HCT116 (cell line): ENCODE measurements at places on chromosomes 6 and 20. TPM values are rescaled to one million over a fixed set of nuclear protein-coding genes. Genes with fewer than 3 reads are reported as not detected.

GRCh38 chr20:25090492-25091429 lies 8.8 kb upstream of the VSX1 start:
- no peaks in the 10 kb centered on the region for H3K4me1 ChIP-seq
- no peak overlapping the region for H3K4me3 ChIP-seq
- no peaks in the 10 kb centered on the region for H3K36me3 ChIP-seq
- no peak overlapping the region for H3K27ac ChIP-seq
- DNase-seq, result no peak
- H3K27me3 ChIP-seq, result peaks cover 5% of the 10 kb centered on the region; the same call in 1 of the 2 replicates

C6orf47 gene
- total RNA-seq, result 13.4 TPM

DNA sequence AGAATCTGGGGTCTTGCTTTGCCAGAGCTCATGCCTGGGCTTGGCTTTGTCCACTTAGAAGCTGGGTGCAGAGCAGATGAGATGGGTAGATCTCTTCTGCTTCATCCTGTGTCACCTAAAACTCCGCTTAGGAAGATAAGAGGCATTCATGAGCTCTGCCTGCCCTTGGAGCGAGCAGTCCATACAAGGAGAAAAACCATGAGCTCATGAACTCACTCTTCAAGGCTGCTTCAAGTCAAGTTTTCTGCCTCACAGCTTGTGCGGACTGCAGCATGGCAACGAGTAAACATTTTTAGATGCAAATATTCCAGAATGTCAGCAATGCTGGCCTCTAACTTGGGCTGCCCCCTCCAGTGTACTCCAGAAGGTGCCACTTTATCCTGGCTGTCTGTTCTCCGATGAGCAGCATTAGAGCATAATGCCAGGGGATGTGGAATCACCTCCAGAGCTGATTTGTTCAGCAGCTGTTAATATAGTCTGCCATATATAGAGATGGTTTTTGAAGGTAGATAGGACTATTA lies 10.7 kb upstream of the UQCC2 start:
- no peak overlapping the region for H3K27ac ChIP-seq
- DNase-seq, result no peak

FRMD1 gene
- not detected for total RNA-seq

DNA sequence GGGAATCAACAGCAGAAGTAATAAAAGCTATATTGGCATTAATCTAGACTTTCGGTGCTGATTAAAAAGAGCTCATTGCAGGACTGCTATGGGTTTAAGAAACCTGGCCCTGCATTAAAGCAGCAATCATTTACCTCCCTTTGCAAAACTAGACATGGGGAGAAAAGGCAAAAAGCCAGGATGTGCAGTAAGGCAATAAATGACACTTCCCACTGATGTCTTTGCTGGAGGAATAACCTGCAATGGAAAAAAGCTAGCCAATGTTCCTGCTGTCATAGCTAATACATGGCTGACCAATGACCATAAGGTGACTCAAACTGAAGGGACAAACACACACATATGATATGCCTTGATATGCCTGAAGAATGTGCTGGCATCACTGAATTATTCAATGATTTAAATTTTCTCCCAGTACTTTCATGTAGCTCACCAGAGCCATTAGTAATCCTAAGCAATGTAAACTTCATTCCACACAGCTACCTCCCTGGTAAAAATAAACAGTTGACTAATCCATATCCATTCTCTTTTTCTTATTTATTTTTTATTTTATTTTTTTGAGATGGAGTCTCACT lies 8.7 kb downstream of the DNAAF9 start:
- H3K27ac ChIP-seq, result no peak overlapping the region
- H3K36me3 ChIP-seq, result no peaks in the 10 kb centered on the region
- no peaks in the 10 kb centered on the region for H3K4me1 ChIP-seq
- H3K27me3 ChIP-seq, result no peaks in the 10 kb centered on the region

- no peaks in the 10 kb centered on the region for H3K4me1 ChIP-seq
- no peak overlapping the region for H3K27ac ChIP-seq
- peaks cover 19% of the 10 kb centered on the region for H3K36me3 ChIP-seq
- no peak overlapping the region for H3K4me3 ChIP-seq
- H3K27me3 ChIP-seq, result no peaks in the 10 kb centered on the region
Measured at GRCh38 chr20:39029364-39029763, 67.2 kb downstream of the DHX35 start.

DNA sequence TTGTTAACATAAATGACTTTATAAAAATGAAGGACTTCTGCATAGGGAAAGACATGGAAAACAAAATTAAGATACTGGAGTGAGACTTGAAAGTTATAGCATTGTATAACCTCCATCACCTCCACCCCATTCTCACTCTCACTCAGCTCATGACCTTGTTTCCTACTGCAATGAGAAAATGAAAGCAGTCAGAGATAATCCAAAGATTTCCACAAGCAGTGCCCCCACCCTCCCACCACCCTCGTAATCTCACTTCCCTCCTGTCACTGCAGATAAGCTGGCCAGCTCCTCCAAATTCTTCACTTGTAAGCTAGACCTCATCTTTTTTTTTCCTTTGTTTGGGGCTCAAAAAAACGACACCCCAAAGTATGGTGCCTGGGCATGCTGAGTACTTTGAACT lies 52.9 kb upstream of the PROKR2 start:
- no peaks in the 10 kb centered on the region for H3K27me3 ChIP-seq
- no peak for DNase-seq
- no peak overlapping the region for H3K4me3 ChIP-seq
- no peak overlapping the region for H3K27ac ChIP-seq
- peaks cover 8% of the 10 kb centered on the region for H3K4me1 ChIP-seq
